ENCODE measurements at places on chromosomes 5 and 9. TPM values are rescaled to one million over a fixed set of nuclear protein-coding genes. Genes with fewer than 3 reads are reported as not detected.

The PTGS1 gene
- under 0.01 TPM for total RNA-seq

The GRXCR2 gene
- not detected for total RNA-seq

The EMB gene
- 5.1 TPM for total RNA-seq

The GRIN3A gene
- total RNA-seq: not detected

The SCGB3A2 gene
- total RNA-seq: not detected

The PIK3R1 gene
- total RNA-seq: 43.3 TPM

The SNCAIP gene
- total RNA-seq: not detected

The SLC6A18 gene
- not detected for total RNA-seq

The BHMT2 gene
- 2.9 TPM for total RNA-seq

The MEIKIN gene
- total RNA-seq: not detected

The PCDHA1 gene
- not detected for total RNA-seq

The GPR150 gene
- 0.93 TPM for total RNA-seq

The PCDH1 gene
- total RNA-seq: 0.15 TPM

The IFNA2 gene
- total RNA-seq: not detected

The FAM221B gene
- not detected for total RNA-seq

The PCDHA9 gene
- total RNA-seq: not detected

The TMEM174 gene
- total RNA-seq: not detected

The EPB41L4A gene
- total RNA-seq: 8.0 TPM

The PCDHA7 gene
- total RNA-seq: under 0.01 TPM

The NDUFB6 gene
- total RNA-seq: 32.3 TPM

The NOXA1 gene
- total RNA-seq: 0.46 TPM

The PCDHA13 gene
- under 0.01 TPM for total RNA-seq

The SLC4A9 gene
- not detected for total RNA-seq

The DMGDH gene
- 2.1 TPM for total RNA-seq

The GFPT2 gene
- 3.3 TPM for total RNA-seq

The NTNG2 gene
- 0.46 TPM for total RNA-seq

The DHFR gene
- total RNA-seq: 56.5 TPM

The SPATA31A3 gene
- total RNA-seq: not detected

The PCDHB14 gene
- under 0.01 TPM for total RNA-seq

The ANKRD20A1 gene
- not detected for total RNA-seq

The PAEP gene
- total RNA-seq: 4.9 TPM

The OR13D1 gene
- not detected for total RNA-seq

The C9orf50 gene
- total RNA-seq: not detected

The GAS1 gene
- 45.8 TPM for total RNA-seq

The TEK gene
- not detected for total RNA-seq

The NRG2 gene
- total RNA-seq: 0.34 TPM

The LCN15 gene
- total RNA-seq: under 0.01 TPM

The LRRC19 gene
- not detected for total RNA-seq

The PLCXD3 gene
- total RNA-seq: not detected

The NPR3 gene
- total RNA-seq: 1.1 TPM

The CAPSL gene
- not detected for total RNA-seq

The NEUROG1 gene
- total RNA-seq: not detected

The IL33 gene
- 0.15 TPM for total RNA-seq

The GCNT1 gene
- 0.62 TPM for total RNA-seq

The DMRTA1 gene
- total RNA-seq: 0.15 TPM

All from melanocyte of skin (primary cell).